ENCODE measurements at places on chromosomes 5 and 9.

DNA sequence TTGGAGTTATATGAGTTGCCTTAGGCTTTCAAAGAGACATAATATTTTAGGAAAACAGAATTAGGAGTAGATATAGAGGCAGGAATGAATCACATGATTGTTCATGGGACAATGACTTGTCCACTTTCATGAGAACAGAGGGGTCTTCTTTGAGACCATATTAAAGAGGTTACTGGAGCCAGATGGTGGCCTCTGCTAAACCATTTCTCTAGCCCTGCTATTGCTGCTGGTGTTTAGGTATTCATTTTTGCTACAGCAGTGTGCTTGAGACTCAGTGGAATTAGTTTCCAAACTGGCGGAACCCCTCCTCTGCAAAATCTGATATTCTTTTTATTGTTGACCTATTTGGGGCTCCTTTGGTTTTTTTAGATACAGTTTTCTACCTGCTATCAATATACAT lies 31.3 kb downstream of the GRAMD2B start:
- no peak for DNase-seq

DNA sequence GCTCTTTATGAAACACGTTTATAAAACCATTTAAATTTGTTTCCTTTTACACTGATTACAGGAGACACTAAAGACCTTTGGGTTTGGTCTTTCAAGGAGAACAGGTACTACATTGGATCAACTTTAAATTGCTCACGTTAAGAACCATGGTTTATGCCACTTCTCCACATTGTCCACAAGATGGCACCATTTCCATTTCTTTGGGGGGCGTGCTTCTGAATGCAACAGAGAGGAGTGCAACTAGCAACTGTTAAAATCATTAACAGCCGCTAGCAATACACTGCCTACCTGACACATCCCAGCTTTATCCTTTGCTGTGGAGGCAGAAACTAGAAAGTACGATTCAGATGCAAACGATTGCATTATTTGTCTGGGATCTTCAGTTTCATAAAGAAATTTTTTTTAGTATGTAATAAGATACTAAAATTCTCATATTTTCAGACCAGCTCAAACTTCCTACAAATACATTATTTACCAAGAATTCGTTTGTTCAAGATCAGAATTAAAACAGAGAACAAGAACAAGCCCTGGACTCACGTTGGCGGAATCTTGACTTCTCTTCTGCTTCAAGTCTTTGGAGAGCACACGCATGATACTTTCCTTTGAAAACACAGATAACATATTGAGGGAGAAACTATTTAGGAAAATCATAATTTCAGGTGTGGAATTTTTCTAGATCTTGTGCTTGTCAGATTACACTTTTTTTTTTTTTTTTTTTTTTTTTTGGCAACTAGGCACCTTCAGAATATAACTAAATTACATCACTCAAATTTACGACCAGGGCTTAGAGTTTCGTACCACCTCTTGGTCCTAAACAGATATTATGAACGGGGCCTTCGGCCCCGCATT lies 702 bp downstream of the CDC20B start:
- DNase-seq = peak; percentile 36

DNA sequence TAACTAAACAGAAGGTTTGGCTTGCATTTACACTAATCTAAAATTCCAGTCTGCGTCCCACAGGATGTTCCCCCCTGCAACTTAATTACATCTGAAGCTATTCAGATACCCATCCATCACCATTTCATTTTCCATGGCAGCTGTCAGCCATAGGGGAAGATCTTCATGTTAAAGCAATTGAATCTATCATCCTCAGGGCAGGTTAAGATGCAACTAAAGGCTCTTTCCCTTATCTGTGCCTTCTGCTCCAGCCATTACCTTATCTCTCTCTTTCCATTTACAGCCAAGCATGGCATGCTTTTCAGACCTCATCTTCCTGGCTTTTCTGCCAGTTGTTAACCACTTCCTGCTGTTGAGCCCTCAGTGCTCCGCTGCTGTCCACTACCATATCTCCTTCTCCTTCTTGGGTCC lies 15.8 kb upstream of the HACD4 start:
- DNase-seq = no peak

- no peak for DNase-seq
Measured at GRCh38 chr5:119356612-119357188, 881 bp downstream of the TNFAIP8 start.

Measured in activated T-helper 9 cell treated with anti-CD3 and anti-CD28 coated beads, Interleukin-2, amount 50 U/mL, for 16 hours (primary cell).